Central memory CD8-positive, alpha-beta T cell (primary cell): ENCODE measurements at places on chromosomes 5 and 9.
A peak's percentile ranks its signal among the peaks of the same experiment; 100 is the strongest.

GRCh38 chr5:66337626-66338226 lies 193.6 kb downstream of the SREK1 start:
- H3K36me3 ChIP-seq, result no peaks in the 10 kb centered on the region
- no peaks in the 10 kb centered on the region for H3K4me1 ChIP-seq
- peaks cover 65% of the 10 kb centered on the region for H3K27me3 ChIP-seq
- no peak overlapping the region for H3K27ac ChIP-seq

- no peak for DNase-seq
- H3K27me3 ChIP-seq, result peaks cover 13% of the 10 kb centered on the region
- peaks cover 4% of the 10 kb centered on the region for H3K4me1 ChIP-seq
- no peak overlapping the region for H3K4me3 ChIP-seq
Observed at GRCh38 chr9:137232510-137232909, 1.8 kb downstream of the SLC34A3 start.

DNA sequence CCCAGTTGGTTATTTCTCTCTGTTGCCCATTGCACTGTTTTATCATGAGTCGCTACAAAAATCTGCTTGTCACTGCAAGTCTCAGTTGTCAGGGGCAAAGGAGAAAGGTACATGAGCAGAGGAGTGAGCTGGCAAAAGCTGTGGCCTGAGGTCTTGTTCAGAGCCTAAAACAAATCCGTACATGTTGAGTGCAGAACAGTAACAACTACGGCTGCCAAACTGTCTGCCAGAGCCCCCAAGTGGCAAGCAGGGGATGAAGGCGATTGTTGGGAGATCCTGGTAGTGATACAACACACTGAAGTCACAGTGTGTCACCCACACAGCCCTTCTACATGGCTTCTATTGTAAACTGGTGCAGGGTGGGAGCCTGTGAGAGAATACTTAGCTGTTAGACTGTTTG lies 50.9 kb downstream of the BRINP1 start:
- no peak overlapping the region for H3K4me3 ChIP-seq
- H3K4me1 ChIP-seq, result no peaks in the 10 kb centered on the region
- no peaks in the 10 kb centered on the region for H3K36me3 ChIP-seq
- no peak overlapping the region for H3K27ac ChIP-seq
- no peak for DNase-seq

GRCh38 chr5:75363726-75364495 lies 26.9 kb downstream of the HMGCR start:
- H3K27ac ChIP-seq, result no peak overlapping the region
- no peaks in the 10 kb centered on the region for H3K4me1 ChIP-seq
- H3K27me3 ChIP-seq, result no peaks in the 10 kb centered on the region
- DNase-seq, result no peak
- no peak overlapping the region for H3K4me3 ChIP-seq

GRCh38 chr5:143156572-143156971 lies 246.9 kb downstream of the NR3C1 start:
- H3K36me3 ChIP-seq, result peaks cover 8% of the 10 kb centered on the region
- no peaks in the 10 kb centered on the region for H3K27me3 ChIP-seq
- no peak for DNase-seq

DNA sequence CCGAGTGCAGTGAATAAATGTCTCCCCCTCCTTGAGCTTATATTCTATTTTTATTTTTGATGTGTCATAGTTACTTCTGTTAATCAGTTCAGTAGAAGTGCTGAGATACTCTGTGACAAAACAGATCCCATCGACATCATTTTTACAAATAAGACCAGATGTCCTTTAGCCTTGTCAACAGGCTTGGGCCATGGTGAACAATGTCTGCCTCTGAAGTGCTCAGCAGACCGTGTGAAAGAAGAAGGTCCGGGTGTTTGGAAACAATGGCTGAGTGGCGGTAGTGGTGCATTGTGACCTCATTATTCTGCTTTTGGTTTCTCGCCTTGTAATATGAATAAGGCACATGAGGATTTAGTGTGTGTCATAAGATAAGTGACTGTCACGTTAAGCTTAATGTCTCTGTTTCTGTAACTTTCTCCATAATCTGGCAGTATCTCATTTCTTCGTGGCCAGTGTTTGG lies 71.2 kb downstream of the SYK start:
- DNase-seq, result no peak
- H3K4me1 ChIP-seq, result no peaks in the 10 kb centered on the region
- H3K36me3 ChIP-seq, result no peaks in the 10 kb centered on the region
- H3K27me3 ChIP-seq, result peaks cover 30% of the 10 kb centered on the region
- no peak overlapping the region for H3K4me3 ChIP-seq

- H3K27me3 ChIP-seq, result no peaks in the 10 kb centered on the region
- peak overlapping the region; percentile 3 for H3K27ac ChIP-seq
- H3K4me1 ChIP-seq, result peaks cover 65% of the 10 kb centered on the region
- peaks cover 24% of the 10 kb centered on the region for H3K36me3 ChIP-seq
- DNase-seq, result no peak
Observed at GRCh38 chr9:95507464-95508241, 9.1 kb downstream of the PTCH1 start.

- no peak for DNase-seq
- H3K4me1 ChIP-seq, result peaks cover 17% of the 10 kb centered on the region
- H3K27ac ChIP-seq, result no peak overlapping the region
- H3K4me3 ChIP-seq, result peak overlapping the region; percentile 81
- H3K36me3 ChIP-seq, result peaks cover 1% of the 10 kb centered on the region
Observed at GRCh38 chr5:129906177-129906887, 2.1 kb downstream of the CHSY3 start.

GRCh38 chr9:19901586-19901985 lies 112.7 kb upstream of the SLC24A2 start:
- H3K4me3 ChIP-seq, result no peak overlapping the region
- H3K27me3 ChIP-seq, result peaks cover 11% of the 10 kb centered on the region
- H3K36me3 ChIP-seq, result no peaks in the 10 kb centered on the region
- H3K27ac ChIP-seq, result no peak overlapping the region
- H3K4me1 ChIP-seq, result no peaks in the 10 kb centered on the region

DNA sequence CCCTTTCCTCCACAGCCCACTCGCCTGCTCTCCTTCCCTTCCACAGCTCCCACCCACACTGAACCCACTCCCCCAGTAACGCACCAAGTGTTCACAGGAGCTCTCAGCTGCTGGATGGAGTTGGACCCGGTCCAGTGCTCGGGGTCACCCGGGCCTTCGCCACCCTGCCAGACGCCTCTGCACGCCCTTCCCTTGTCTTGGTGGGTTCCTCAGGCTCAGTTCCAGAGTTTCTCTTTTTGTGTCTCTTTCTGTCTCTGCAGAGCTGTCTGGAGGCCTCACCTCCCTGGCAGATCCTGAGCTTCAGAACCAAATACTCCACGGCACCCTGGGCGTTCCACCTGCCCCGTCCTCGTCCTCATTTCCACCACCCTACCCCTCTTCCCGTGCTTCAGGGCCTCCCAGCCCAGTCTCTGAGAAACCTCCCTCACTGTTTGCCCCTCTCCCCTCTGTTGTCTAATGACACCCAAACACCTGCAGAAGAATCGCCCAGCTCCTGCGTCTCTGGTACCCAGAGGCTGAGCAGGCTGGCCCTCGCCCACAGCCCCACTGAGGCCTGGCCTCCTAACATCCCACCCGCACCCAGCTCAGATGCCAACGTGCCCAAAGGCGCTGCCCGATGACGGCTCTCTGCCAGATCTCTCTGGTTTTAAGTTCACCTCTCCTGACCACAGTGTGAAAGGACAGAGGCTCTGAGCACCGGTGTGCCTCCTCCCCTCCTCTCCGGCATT lies 74.3 kb downstream of the COL23A1 start:
- no peaks in the 10 kb centered on the region for H3K4me1 ChIP-seq
- no peak overlapping the region for H3K27ac ChIP-seq
- no peaks in the 10 kb centered on the region for H3K36me3 ChIP-seq
- H3K27me3 ChIP-seq, result peaks cover 46% of the 10 kb centered on the region

DNA sequence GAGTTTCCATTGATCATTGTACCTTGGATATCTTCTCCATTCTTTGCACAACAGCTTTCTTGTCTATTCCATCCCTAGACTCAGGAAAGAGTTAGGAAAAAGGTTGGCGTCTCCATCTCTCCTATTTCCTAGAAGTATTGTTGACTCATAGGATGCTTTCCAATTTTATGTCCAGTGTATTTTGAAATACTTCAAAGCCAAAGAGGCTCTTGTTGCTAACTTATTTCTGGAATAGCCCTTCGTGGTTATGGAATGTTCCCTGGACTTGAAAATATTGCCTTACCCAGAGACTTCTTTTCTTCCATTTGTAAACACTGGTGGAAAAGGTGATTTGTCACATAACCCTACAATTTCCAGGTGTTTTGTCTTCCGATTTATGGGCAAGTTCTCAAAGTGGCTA lies 402.3 kb upstream of the ZNF608 start:
- H3K4me3 ChIP-seq, result no peak overlapping the region
- no peaks in the 10 kb centered on the region for H3K36me3 ChIP-seq
- H3K27me3 ChIP-seq, result no peaks in the 10 kb centered on the region
- no peak for DNase-seq

DNA sequence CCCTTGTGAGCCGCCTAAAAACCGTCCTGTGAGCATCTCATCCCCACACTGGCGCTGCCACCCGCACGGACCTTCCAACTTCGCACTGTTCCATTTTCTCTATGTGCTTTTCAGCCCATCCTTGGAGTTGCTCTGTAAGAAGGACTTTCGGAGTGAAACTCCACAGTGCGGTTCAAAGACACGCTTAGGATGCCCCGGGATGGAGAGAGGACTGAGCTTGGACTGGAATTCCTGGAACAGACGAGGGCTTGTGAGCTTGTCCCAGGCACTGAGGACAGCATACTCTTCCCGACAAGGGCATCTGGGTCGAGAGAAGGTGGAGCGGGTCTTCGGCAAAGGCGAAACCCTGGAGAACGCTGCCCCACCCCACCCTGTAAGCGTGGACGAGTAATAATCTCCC lies 187.8 kb downstream of the MEF2C start:
- peaks cover 11% of the 10 kb centered on the region for H3K4me1 ChIP-seq
- no peak for DNase-seq
- peaks cover 100% of the 10 kb centered on the region for H3K27me3 ChIP-seq
- no peak overlapping the region for H3K27ac ChIP-seq

- H3K27ac ChIP-seq, result no peak overlapping the region
- no peaks in the 10 kb centered on the region for H3K36me3 ChIP-seq
- H3K4me3 ChIP-seq, result no peak overlapping the region
- no peak for DNase-seq
Observed at GRCh38 chr5:92944903-92945604, 636.0 kb downstream of the NR2F1-AS1 start.

DNA sequence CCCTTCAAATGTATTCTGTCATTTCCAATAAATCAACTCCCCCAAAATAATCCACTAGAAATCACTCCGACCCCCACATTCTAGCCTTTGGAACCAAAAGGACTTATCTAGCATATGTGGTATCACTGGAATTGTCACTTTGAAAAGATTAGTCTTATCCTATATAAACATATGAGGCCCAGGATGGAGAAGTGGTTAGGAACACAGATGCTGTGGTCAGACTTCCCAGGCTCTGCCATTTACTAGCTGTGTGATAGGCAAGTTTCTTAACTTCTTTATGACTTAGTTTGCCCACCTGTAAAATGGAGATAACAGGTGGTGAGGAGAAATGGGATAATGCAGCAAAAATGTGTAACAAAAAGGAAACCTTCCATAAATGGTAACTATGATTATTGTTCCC lies 62.0 kb upstream of the GLRX start:
- DNase-seq, result no peak
- H3K4me1 ChIP-seq, result no peaks in the 10 kb centered on the region
- H3K27ac ChIP-seq, result no peak overlapping the region
- no peak overlapping the region for H3K4me3 ChIP-seq

GRCh38 chr9:107276966-107277710 lies 5.9 kb upstream of the RAD23B start:
- H3K4me1 ChIP-seq, result peaks cover 17% of the 10 kb centered on the region
- H3K4me3 ChIP-seq, result no peak overlapping the region
- H3K36me3 ChIP-seq, result peaks cover 3% of the 10 kb centered on the region
- H3K27ac ChIP-seq, result no peak overlapping the region
- DNase-seq, result no peak

- DNase-seq, result no peak
- H3K4me1 ChIP-seq, result peaks cover 56% of the 10 kb centered on the region
- H3K27ac ChIP-seq, result peak overlapping the region; percentile 49
- H3K36me3 ChIP-seq, result peaks cover 72% of the 10 kb centered on the region
- no peaks in the 10 kb centered on the region for H3K27me3 ChIP-seq
- peak overlapping the region; percentile 16 for H3K4me3 ChIP-seq
Observed at GRCh38 chr5:68292316-68292715, 76.8 kb downstream of the PIK3R1 start.

- H3K27ac ChIP-seq, result peak overlapping the region; percentile 88
- no peak for DNase-seq
- H3K27me3 ChIP-seq, result no peaks in the 10 kb centered on the region
Observed at GRCh38 chr9:113578279-113578865, 114.8 kb downstream of the RGS3 start.

DNA sequence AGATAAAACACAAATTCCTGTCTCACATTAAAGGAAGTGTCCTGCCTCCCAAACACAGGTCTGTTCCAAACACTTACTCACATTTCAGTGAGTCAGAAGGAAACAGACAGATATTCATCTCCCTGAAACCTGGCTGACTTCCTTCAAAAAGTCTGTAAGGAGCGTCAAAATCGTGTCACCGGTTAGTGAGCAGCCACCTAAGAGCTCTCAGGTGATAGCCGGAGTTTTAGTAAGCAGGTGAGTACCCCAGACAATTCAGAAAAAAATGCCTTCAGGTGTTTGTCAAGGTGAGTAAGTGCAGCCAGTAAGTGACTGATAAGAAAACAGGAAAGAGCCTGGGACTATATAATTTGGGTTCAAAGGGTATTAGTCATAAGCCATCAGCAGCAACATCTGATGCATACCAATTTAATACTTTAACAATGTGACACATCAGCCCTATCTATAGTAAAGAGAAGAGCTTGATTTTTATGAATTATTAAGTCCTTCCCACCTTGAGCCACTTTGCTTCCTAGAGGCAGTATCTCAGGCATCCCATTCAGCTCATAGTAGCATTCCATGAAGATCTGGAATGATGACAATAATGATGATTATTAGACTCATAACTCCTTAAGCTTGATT lies 1.3 kb upstream of the ITGA2 start:
- H3K27ac ChIP-seq, result no peak overlapping the region
- peaks cover 6% of the 10 kb centered on the region for H3K4me1 ChIP-seq
- DNase-seq, result no peak
- no peak overlapping the region for H3K4me3 ChIP-seq
- H3K27me3 ChIP-seq, result peaks cover 51% of the 10 kb centered on the region
- no peaks in the 10 kb centered on the region for H3K36me3 ChIP-seq

DNA sequence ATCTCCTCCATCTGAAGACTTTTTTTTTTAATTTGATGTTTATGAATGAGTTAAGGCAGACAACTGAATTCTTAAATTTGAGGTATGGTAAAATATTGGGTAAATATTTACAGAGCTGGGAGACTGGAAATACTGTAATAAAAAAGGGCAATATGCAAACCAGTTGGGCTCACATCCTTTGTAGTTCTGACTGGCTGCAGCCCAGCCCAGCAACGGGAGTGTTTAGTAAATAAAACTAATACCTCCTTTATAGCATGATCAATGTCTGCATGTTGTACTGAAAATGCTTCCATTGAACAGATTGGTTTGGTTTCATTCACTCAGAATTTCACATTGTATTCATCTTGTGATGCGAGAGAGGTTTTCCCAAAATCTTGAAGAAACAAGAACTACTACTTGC lies 365.0 kb downstream of the DMRT2 start:
- no peak overlapping the region for H3K4me3 ChIP-seq
- H3K27ac ChIP-seq, result no peak overlapping the region
- no peaks in the 10 kb centered on the region for H3K27me3 ChIP-seq
- H3K4me1 ChIP-seq, result no peaks in the 10 kb centered on the region
